CD4-positive, alpha-beta T cell treated with Interferon alpha-2 for 1 hour (primary cell): ENCODE measurements at places on chromosomes 2 and 18.

DNA sequence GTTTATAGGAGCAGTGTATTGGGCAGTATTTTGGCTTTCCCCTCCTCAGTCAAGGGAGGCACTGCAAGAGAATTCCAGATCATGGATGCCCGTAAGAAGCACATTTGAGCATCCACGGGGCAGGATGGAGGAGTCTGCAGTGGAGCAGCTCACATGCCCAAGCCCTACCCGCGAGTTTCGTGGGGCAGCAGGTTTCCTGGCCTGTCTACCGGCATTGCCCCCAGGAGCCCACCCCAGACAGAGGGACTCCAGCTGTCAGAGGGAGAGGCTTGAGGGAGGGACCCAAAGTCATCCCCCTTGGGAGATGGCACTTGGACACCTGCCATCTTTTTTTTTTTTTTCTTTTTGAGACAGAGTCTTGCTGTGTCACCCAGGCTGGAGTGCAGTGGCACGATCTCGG, 31.3 kb downstream of the TMEM177 start:
- no peak for DNase-seq

- DNase-seq = no peak
These were observed 21.3 kb downstream of the XRCC5 start for GRCh38 chr2:216130346-216130971.

DNA sequence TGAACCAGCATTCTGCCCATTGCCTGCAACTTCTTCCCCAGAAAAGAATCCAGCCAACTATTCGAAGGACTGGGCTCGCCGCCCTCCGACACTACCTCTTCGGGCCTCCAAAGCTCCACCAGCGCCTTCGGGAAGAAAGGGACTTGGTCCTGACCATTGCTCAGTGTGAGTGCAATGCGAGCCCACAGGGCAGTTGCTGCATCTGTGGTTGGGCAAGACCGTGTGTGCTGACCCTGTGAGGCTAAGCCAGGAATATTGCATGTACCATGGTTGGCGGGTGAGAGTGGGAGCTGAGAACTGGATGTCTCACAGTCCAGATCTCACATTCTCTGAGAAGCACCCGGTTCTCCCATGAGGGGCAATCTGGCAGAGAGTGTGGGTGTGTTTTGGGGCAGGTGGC, 16.5 kb downstream of the ELMOD3 start:
- DNase-seq = no peak

DNA sequence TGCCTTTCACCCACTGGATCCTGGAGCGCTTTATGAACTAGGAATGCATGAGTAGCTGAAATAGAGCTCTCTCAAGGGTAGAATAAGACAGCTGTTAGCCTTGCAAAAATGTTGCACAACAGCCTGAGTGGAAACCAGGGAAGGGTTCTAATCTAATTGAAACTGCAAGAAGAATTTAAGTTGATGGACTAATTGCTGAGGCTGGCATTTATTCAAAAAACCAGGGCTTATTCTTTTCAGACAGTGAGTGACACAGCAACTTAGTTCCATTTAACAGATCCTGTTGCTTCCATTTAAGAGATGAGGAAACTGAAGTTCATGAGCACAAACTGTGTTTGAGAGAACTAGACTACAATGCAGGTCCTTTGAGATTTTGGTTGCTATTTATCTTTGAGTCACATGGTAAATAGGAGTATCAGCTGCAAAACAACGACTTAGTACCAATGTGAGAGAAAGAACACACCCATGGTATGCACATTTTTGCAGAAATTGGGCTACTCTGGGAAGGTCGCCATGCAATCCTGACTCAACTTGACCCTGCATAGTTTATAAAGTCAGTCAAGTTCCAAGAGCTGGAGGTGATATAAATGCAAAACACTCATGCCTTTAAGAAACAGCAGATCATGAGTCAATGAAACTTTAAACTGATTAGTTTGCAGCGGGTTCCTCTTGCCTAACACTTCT, 76.4 kb upstream of the PARD3B start:
- no peak for DNase-seq

DNA sequence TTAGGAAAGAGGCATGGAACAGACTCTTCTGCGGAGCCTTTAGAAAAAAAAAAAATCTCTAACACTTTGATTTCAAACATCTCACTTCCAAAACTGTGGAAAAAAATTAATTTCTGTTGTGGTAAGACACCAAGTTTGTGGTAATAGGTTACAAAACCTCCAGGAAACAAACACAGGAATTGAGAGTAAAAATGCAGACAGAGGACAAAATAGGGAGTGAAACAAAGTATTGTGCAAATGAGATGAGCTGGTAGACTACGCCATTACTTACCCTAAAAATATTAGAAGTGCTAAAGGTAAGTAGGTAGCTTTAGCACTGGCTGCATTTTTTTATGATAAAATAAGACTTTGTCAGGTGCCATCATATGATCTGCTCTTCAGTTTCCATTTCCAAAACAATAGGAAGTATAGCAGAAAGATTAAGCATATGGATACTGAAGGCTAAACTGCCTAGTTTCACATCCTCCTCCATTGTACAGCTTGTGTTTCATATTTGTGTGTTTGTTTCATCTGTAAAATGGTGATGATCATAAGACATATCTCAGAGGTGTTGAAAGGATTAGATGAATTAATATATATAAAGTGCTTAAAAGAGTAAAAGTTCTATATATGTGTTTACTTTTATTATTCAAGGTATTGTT, 309.2 kb downstream of the NR4A2 start:
- DNase-seq = no peak

DNA sequence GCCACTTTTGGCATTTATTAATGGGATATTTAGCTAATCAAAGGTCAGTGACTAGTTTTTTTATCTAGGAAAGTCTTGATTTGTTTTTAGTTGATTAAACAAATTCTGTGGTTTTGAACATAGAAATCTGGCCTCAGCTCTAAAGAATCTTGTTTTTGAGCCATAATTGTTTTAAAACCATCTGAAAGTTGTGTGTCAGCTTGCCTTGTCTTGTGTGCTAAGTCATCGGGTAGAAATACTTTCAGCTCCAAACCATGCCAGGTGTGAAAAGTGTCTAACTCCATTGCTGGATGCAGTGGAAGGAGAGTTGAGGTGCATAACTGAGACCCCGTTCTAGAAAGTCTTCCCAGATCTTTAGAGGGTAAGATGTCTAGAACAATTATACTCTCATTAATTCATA, 22.7 kb downstream of the FARP2 start:
- DNase-seq = no peak

- no peak for DNase-seq
These were observed 58.3 kb downstream of the ETAA1 start for GRCh38 chr2:67455219-67456142.
